Activated naive CD8-positive, alpha-beta T cell treated with anti-CD3 and anti-CD28 coated beads, Interleukin-2, amount 50 U/mL, for 24 hours (primary cell): ENCODE measurements at places on chromosomes 13 and 19.

- H3K36me3 ChIP-seq = no peaks in the 10 kb centered on the region
- no peaks in the 10 kb centered on the region for H3K27me3 ChIP-seq
- peak overlapping the region; percentile 45 for H3K4me3 ChIP-seq
- peaks cover 55% of the 10 kb centered on the region for H3K4me1 ChIP-seq
Measured at GRCh38 chr13:94323764-94324758, 155.4 kb downstream of the DCT start.

DNA sequence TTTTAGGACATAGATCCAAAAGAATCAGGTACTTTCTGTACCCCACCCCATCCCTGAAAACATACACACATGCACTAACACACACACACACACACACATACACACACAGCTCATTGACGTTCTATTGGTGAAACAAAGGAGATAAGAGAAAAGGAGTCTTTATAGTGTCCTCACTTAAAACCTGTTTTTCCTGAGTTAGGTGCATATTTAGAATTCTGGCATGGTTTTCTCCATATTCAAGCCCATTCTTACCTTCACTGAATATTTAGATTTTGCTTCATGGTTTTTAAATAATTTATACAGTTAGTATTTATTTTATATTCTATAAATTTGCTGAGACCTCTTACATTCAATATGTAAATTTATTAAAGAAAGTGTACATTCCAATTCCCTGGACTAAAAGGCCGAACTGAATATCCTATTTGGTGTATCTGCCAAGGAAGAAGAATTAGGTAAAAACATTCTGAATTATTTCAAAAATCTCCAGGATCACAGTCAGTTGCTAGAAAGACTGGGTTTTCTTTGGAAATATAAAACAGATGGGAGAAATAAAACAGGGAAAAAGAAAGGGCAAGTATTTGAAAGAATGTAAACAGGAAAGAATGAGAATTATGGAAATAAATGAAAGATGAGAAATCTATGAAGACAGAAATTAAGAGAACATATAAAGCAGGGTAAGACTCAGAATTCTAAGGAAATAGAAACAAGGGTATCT is 556.2 kb downstream of the KCTD12 start:
- no peaks in the 10 kb centered on the region for H3K4me1 ChIP-seq
- no peak for DNase-seq
- H3K4me3 ChIP-seq = no peak overlapping the region
- no peaks in the 10 kb centered on the region for H3K36me3 ChIP-seq

- H3K4me3 ChIP-seq = peak overlapping the region; percentile 76
- H3K27me3 ChIP-seq = peaks cover 20% of the 10 kb centered on the region
- no peaks in the 10 kb centered on the region for H3K36me3 ChIP-seq
- H3K4me1 ChIP-seq = peaks cover 8% of the 10 kb centered on the region
- no peak overlapping the region for H3K27ac ChIP-seq
- DNase-seq = no peak
Measured at GRCh38 chr19:3274245-3274941, 49.9 kb downstream of the CELF5 start.

- no peaks in the 10 kb centered on the region for H3K27me3 ChIP-seq
- H3K4me1 ChIP-seq = peaks cover 1% of the 10 kb centered on the region
Measured at GRCh38 chr13:40292536-40292935, 373.9 kb downstream of the FOXO1 start.

DNA sequence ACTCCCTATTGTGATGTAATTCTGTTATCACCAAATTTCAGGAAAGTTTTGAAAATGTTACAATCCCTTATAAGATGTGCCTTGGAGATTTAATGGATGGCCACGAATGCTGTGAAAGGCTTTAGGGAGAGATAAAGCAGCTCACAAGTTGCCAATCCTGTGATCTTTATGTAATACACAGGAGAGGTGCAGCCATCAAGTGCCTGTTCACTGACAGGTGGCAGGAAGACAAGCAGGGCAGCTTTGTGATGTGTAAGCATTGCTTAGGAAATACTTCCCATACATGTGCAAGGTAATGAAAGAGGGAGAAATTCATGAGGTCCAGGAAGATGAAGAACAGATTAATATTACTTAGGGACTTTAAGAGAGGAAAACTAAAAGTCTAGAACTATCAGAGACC is 628.8 kb downstream of the SLITRK6 start:
- no peaks in the 10 kb centered on the region for H3K4me1 ChIP-seq
- H3K27ac ChIP-seq = no peak overlapping the region
- DNase-seq = no peak
- no peaks in the 10 kb centered on the region for H3K36me3 ChIP-seq
- no peaks in the 10 kb centered on the region for H3K27me3 ChIP-seq
